ENCODE measurements at places on chromosomes 3 and 15.

GRCh38 chr15:90358124-90359033, 6.3 kb downstream of the ZNF774 start:
- no peak for DNase-seq

GRCh38 chr3:65617209-65617608, 421.5 kb downstream of the MAGI1 start:
- no peak for DNase-seq

DNA sequence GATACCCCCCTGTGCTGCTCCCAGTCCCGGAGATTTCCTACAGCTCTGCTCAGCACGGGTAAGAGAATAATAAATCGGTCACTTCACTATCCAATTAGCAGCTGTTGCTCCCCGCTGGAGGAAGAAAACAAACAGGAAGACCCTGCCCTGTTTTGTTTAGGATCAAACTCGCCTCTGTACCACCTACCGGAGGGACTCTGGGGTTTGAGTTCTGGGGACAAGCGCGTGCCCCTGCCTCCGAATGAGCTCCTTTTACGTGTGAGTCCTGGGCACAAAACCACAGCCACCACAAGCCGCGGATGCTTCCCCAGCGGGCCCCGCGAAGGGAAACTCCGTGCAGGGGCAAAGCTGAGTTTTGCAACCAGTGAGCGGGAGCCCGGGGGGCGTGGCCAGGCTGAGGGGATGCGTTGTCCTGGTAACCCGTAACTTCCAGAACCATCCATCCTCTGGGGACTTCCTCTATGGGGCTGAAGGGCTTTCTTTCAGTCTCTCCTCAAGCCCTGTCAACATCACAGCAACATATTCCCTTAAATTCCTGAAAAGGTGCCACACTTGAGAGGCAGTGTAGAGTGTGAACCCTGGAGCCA, 315.7 kb upstream of the PROK2 start:
- peak; percentile 73 for DNase-seq

DNA sequence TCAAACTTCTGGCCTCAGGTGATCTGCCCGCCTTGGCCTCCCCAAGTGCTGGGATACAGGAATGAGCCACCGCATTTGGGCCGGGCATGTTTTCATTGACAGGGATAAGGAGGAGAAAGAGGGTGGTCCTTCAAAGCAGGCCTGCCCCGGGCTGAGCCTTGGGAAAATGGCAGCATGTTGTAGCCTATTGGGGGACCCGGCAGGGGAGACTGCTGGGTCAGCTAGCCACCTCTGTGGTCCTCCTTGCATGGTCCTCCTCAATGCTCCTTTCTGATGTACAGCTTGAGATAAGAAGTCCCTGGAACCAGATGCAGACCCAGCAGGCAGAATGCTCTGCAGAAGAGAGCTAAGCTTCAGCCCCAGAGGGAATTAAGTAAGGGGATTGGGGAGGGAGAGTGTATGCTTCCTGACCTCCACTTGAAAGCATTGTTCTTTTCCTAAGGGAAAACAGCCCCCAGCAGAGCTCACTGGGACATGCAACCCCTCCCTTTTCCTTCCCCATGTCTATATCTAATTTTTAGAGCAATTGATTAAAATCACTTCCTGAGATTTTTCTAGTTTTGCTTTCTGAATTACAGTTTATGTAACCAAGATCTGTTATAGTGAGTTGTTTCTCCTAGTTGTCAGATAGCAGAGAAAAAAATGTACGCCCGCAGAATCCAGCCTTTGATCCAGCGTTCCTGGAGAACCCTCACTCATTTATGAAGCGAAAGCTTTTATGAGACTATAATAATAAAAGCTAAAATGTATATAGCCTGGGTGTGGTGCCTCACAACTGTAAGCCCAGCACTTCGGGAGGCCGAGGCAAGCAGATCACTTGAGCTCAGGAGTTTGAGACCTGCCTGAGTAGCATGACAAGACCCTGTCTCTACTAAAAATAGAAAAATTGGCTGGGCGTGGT, 48.7 kb upstream of the VILL start:
- DNase-seq: no peak

GRCh38 chr3:44420676-44421075, 56.8 kb downstream of the ZNF445 start:
- DNase-seq: no peak

DNA sequence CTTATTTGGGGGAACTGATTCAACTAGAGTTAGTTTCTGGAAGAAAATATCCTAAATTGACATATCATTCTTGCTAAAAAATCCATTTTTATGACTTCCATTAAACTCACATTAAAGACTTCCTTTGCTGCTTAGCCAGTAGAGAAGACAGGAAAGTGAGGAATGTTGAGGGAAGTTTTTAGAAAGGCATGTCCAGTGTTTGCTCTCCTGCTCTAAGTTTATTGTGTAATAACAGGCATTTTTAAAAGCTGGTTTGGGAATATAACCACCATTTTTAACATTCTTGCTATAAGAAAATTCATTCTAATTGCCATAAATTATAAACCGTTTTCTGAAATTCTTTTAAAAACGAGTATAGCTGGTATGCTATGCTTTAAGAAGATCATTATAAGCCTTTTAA, 428.0 kb downstream of the RAP2B start:
- DNase-seq: no peak

- DNase-seq: no peak
These were observed 699.2 kb downstream of the TUSC7 start for GRCh38 chr3:117408811-117409210.

DNA sequence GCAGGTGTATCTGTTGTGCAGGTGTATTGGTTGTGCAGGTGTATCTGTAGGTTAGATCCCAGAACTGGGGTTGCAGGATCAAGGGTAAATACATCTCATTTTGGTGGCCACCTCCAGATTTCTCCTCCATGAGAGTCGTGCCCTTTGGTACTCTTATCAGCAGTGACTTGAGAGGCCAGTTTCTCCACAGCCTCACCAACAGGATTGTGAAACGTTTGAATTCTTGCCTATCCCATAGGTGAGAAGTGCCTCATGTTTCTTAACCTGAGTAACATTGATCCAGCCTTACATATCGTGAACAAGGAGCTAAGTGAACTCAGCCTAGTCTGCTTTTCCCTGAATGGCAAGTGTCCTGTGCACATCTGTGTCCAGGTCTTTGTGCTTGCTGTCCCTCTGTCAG, 55.4 kb downstream of the CMTM8 start:
- no peak for DNase-seq

DNA sequence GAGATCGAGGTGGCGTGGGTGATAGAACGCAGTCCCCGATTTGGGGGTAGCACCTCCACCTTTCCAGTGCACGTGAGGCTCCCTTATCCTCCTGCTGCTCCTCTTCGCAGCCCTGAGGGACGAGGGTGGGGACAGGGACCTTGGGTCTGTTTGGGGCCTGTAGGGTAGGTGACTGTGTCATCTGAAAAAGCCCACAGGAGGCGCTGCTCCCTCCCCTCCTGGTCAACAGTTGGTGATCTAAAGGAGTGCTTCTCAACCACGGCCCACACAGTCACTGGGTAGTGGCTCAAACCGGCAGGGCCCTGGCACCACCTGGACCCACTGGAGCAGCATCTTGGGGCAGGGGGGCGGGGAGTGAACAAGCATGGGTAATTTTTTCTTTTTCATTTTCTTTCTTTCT, 7.1 kb downstream of the LRRK1 start:
- no peak for DNase-seq

DNA sequence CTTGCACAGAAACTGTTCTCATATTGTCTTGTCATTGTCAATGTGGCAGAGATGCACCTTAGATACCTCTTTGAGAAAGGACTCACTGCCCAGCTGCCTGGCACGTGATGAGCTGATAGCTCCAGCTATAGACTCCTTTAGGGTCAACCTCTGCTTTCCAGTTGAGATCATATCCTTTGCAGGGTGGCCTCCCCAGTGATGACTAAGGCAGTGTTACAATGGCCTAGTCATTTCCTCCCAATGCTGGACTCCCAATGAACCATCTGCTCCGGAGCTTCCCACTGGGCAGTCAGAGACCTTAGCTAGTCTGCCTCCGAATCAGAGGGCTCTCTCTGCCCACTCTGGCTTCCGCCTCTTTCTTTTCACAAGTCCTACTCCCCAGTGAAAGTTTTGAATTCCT, 79.5 kb downstream of the CHRD start:
- no peak for DNase-seq
